ENCODE measurements at places on chromosomes 2 and 18.
A peak's percentile ranks its signal among the peaks of the same experiment; 100 is the strongest.

GRCh38 chr18:49023271-49023937 is 72.6 kb upstream of the SMAD7 start:
- DNase-seq, result no peak

- no peak for DNase-seq
Measured at GRCh38 chr2:100291152-100291970, 30.9 kb downstream of the LONRF2 start.

- no peak for DNase-seq
Measured at GRCh38 chr18:57827646-57828045, 24.5 kb upstream of the ATP8B1 start.

DNA sequence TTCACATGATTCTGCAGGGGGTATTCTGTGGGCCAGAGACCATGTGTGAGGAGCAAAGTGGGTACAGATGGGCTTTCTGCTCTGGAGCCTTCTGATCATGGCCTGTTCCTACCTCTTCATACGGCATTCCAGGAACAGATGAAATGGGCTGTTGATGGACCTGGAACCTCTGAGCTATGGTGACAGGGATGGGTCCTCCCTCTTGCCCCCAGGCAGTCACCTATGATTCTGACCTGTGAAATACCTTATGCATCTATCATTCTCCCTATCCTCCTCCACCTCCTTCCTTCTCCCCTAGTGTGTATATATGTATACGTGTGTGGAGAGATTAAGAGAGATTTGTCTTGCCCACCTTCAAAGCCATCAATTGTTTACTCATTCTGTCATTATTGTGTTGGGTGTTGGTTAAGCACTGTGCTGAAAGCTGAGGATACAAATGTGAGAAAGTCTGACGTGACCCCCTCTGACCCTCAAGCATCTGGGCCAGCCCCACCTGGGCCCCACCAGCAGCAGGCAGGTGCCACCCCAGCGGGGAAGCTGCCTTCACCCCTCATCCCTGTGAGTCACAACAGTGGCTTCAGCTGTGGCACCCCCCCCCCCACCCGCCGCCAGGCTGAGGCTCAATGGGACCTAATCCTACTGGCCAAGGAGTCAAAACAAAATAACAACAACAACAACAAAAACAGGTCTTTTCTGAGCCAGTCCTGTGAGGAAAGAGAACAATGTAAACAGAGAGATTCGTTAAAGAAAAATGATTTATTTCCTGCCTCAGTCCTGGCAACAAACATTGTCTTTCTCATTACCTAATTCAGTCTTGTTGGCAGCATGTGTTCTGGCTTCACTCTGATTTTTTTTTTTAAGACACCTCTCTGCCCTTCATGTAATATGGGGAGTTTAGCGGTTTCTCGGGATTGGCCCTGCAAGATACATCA is 103.8 kb upstream of the CDC42EP3 start:
- DNase-seq, result no peak

- no peak for DNase-seq
Measured at GRCh38 chr2:86254576-86255538, 55.6 kb downstream of the MRPL35 start.

DNA sequence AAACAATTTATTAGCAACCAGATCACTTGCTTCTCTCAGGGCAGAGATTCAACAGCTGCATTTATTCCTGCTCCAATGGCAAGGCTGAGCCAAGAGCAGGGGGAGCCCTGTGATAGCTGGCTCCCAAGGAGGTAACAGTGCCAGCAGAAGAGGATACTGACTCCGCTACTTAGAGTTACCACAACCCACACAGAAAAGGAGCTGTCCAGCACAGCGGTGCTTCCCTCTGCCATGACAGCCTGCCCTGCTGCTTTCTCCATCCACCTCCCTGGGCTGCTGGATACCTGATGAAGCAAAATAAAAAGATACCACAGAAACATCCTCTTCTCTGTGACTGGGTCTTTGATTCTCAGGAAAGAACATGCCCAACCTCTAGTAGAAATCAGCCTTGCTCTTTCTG is 467.2 kb downstream of the LRRTM4 start:
- DNase-seq, result no peak

DNA sequence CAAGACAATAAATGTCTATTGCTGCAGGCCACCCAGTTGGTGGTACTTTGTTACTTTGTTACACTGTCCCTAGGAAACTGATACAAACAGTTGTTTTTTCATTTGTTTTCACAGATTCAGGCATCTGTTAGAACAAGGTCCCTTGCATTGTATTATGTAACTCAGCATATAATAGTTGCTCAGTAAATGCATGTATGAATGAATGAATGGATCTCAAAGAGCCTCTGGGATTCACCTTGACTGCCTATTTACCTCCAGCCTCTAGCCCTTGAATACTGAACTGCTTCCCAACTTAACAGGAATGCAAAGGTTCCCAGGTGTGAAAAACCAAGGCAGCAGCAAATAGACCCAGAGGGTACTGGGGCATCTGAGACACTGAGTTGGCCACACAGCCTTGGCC is 27.4 kb upstream of the NEB start:
- DNase-seq, result no peak

DNA sequence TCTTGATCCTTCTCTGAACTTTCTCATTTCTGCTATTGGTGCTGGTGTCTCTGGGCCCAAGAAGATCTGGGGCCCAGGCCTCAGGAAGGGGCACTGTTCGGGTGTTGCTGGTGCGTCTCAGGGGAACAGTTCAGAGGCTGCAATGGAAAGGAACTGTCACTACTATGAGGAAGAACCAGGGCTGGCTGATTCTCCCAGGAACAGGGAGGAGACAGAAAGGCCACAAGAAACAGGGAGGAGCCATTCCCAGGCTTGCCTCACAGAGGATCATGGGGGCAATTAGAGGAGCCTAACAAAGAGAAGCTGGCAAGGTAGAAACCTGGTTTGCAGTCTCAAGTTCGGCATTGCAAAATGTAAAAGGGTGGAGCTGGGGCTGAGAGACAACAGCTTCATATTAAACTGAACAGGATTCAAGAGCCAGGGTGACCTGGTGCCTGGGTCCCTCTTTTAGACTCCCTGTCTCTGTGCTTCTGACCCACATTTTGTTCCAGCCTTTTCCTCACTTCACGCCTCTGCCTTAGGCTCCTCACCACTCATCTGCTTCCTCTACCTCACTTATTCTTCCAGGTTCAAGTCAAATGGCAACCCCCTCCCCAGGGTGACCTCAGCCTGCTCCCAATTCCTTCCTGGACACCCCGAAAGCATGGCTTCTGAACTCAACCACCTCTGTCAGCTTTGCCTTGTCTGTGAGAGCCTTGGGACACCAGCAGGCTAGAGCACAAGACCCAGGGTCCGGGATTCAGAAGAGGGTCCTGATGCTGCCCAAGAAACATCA is 58.4 kb downstream of the GYPC start:
- no peak for DNase-seq

- no peak for DNase-seq
Measured at GRCh38 chr2:74425523-74425922, 4.0 kb downstream of the WDR54 start.

DNA sequence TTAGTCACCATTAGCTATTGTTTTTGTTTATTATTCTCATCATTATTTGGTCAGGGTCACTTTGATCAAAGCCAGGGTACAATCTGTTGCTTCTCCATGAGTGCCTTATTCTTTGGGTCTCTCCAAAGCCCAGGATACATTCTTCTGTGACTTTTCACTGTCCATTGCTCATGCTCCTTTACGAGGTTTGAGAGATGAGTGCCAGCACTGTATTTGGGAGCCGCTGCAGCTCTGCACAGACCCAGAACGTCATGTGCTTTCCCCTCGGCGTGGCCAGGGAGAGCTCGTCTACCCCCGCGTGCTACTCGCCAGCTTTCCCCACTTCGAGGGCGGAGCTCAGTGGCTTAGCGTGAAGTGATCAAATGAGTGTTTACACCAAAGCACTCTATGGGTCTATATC is 123.7 kb downstream of the COL6A3 start:
- DNase-seq, result no peak

- DNase-seq, result no peak
Measured at GRCh38 chr2:154849482-154849881, 151.0 kb downstream of the KCNJ3 start.

DNA sequence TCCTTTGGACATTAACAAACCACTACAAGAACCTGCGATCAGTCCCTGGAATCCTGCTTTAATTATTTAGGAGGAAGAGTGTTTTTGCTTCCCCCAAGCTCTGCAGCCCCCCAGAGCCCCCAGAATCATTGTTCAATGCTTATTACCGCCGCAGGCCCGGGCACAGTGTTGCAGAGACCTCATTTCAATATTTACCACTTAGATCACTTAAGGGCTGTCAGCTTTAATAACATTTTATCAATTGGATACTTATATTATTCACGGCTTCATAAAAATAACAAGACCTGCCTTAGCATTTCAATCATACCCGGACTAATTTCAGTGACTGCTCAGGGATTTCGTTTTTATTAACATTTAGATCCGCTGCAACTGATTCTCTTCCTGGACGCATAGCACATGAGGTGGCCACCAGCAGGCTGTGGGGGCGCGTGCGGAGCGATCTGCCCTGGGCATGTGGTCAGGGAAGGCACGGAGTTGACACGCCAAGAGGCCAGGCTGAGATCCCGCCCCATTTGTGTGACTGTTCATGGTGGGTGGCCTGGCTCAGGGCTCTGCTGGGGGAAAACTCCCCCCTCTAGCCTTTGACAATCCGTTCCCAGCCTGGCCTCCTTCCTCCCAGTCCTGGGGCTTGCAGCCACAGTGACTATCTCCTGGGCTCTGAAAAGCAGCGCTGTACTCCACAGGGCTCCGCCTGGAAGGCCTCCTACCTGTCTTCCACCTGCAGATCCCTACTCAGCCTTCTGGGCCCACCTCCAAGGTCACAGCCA is 267.6 kb downstream of the SRBD1 start:
- no peak for DNase-seq

DNA sequence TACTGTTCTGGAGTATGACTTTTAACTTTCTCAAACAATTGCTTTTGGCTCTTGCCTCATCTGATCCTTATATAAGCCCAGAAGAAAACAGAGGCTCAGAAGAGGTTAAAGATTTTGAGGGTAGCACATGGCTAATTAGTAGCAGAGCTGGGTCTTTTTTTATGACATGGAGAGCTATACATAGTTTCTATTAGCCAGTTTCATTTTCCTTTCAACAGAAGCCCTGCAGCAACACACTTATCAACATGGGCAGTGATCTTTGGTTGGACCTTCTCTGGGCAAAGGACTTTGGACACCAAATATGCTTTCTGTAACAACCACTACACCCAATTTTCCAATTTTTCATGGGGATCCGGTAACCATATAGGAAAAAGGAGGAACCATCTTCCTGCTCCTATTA is 64.9 kb downstream of the NCKAP5 start:
- peak; percentile 17 for DNase-seq

- no peak for DNase-seq
Measured at GRCh38 chr18:25535495-25535894, 183.5 kb upstream of the ZNF521 start.

GRCh38 chr2:240322231-240322955 is 113.1 kb upstream of the GPC1 start:
- DNase-seq, result no peak

DNA sequence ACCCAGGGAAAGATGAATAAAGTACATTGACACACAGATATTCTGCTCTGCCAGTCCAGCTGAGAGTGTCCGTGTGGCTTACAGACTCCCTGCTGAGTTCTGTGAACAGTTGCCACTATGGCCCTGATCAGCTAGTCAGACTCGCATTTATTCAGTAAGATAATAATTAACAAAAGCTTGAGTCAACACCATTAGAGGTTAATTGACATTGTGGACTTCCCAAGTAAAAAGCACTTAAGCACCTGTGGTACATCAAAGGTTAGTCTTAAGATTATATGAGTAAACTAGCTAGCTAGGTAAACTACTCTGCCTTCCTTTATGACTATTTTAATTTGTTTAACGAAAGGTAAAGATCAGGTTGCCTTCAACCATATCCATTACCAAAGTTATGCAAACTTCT is 33.7 kb downstream of the ANKRD30B start:
- no peak for DNase-seq

- DNase-seq, result no peak
Measured at GRCh38 chr2:140643761-140644187, 1487.0 kb downstream of the LRP1B start.

GRCh38 chr2:101040761-101041160 is 38.7 kb downstream of the RPL31 start:
- DNase-seq, result no peak

DNA sequence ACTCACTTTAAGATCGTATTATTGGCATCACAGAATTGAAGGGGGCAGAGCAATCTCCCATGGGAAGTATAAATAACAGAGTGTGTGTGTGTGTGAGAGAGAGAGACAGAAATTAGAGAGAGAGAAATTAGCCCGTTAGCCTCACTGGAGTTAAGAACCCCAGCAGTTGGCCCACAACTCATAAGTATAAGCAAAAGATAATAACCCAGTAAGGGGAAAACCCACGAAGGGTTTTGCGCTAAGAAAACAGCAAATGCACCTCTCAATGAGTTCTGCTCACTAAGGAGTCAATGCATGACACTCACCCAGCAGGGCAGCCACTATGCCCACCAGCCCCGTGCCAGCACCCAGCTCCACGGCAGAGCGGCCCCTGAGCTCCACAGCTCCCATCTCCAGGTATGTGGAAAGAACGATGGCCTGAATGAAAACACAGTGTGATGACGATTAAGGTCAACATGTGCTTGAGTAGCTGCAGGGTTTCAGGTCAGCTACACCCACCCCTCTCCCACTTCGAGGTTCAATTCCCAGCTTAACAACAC is 3.6 kb downstream of the METTL21A start:
- peak; percentile 20 for DNase-seq

- no peak for DNase-seq
Measured at GRCh38 chr2:181810823-181811695, 80.5 kb upstream of the ITPRID2 start.

DNA sequence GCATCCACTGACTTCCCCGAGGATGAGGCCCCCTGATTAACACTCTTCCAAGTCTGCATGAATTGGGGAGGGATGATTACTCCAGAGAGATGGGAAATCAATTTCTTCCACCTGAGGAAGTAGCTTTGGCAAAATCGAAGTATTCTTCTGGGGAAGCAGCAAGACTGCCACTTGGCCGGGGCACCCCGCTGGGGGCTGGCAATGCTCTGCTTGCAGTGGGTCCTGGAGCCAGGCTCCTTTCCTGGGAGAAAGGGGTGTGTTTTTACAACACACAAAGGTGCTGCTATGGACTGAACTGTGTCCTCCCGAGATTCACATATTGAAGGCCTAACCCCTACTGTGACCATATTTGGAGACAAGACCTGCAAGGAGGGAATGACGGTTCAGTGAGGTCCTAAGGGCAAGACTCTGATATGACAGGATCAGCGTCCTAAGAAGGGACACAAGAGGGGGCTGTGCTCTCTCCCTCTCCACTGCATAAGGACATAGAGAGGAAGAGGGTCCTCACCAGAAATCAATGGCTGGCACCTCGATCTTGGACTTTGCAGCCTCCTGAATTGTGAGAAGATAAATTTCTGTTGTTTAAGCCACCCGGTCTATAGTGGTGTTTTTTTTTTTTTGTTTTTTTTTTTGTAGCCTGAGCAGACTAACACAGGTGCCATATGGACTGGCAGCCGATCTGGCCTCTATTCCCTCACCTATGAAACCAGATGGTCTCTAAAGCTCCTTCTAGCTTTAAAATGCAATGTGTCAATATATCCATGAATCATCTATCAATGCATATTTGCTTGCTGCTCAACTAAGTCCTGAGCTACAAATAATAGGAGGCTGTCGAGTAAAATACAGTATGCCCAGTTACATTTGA is 3.6 kb upstream of the SMARCAL1 start:
- no peak for DNase-seq
